ENCODE measurements at places on chromosomes 5 and 9. TPM values are rescaled to one million over a fixed set of nuclear protein-coding genes. Genes with fewer than 3 reads are reported as not detected.

GRCh38 chr9:119810645-119811429, 441.6 kb upstream of the BRINP1 start:
- DNase-seq = peak; percentile 83

The GPR151 gene
- not detected for total RNA-seq

DNA sequence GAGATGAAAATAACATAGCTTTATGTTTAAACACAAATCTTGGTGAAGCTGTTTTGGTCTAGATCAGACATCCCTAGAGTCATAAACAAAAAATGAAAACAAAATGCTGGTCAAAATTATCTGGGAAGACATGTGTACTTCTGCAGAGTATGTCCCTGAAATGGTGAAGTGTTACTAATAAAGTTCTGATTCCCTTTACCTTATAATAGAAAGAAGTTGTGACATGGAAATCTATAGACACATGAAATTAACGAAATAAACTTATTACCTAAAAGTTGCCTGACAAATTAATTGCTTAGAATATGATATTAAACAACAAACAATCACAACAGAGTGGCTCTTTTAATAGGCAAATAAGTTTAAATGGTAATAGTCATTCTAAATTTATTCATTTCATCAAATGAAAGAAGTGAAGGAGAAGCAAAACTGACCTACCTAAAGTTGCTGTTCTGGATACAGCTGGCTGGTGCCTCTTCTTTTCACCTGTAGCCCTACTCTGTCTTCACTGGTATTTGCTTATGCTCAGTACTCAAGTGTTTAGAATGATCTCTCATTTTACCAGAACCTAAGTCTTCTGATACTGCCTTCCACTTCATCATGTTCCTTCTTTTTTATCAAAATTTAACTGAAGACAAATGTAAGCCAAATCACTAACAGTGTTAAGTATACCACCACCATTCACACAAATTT, 38.8 kb downstream of the FNIP1 start:
- no peak for DNase-seq

GRCh38 chr5:76874088-76874581, 24.3 kb downstream of the S100Z start:
- no peak for DNase-seq

DNA sequence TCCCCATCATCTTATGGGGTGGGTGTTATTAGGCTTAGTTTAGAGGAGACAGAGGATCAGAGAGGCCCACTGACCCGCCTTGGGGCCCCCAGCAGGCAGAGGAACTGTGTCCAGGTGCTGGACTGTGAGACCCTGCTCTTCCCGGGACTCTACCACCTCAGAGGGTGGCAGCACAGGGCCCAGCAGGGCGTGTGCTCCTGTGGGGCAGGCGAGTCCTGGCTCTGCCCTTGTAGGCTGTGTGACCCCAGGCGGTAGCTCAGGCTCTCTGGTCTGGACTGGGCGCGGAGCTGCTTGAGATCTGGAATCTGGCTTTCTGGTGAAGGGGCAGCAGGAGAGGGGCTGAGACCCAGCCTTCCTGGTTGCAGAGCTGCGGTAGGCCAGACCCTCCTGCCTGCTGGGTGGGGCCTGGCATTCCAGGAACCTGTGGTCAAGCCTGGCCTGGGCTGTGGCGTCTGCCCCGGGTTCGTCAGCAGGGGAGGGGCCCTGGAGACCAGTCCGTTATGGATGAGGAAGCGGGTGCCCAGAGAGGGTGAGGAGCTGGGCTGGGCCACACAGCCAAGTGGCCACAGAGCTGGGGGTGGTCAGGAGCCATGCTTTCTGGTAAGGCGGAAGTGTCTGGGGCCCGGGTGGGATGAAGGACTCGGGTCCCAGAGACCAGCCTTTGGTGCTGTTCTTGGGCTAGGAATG, 46.5 kb downstream of the RXRA start:
- DNase-seq = peak; percentile 97

- no peak for DNase-seq
Measured at GRCh38 chr9:5947912-5948311, 57.2 kb downstream of the MLANA start.

- DNase-seq = peak; percentile 11
Measured at GRCh38 chr5:119631660-119632059, 2.3 kb downstream of the FAM170A start.

- no peak for DNase-seq
Measured at GRCh38 chr5:34015120-34015822, 7.4 kb upstream of the AMACR start.

The HACD4 gene
- total RNA-seq = 6.8 TPM

DNA sequence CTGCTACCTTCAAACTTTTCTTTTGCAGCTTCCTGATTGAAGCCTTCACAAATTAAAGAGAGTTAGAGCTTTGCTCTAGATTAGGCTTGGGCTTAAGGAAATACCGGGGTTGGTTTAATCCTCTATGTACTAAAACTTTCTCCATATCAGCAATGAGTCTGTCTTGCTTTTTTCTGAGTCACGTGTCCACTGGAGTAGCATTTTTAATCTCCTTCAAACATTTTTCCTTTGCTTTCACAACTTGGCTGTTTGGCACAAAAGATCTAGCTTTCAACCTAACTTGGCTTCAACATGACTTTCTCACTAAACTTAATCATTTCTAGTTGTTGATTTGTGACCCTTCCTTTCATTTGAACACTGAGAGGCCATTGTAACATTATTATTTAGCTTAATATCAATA, 261.6 kb downstream of the PLK2 start:
- DNase-seq = no peak

The FGF1 gene
- 2.9 TPM for total RNA-seq

The INPP5E gene
- 7.4 TPM for total RNA-seq

DNA sequence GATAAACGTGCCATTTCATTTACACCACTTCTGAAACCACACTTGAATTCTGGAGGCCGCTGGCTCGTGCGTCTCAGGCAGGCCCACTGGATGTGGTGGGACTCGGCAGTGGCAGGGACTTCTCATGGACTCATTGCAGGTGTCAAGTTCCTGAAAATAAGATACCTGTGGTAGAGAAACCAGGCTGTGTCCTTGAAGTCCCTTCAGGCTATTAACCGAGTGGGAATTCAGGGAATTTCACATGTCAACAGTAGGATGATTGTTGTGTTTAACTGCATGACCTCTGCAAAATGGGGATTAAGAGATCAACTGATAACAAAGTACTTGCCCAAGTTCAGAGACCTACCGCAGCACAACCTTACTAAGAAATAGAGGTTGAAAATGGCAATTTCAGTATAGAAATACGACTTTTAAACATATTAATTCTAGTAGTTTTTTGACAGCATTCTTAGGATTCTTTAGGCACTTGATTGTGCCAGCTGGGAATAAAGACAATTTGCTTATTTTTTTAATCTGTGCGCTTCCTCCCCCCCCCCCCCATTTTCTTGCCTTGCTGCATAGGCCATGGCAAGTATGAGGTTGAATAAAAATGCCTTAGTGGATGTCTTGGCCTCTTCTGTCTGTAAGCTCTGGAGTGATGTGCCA, 26.8 kb downstream of the TRIP13 start:
- DNase-seq = no peak

GRCh38 chr5:14560091-14560595, 21.4 kb upstream of the OTULINL start:
- DNase-seq = no peak

The ANKRD31 gene
- 0.29 TPM for total RNA-seq

The NMUR2 gene
- not detected for total RNA-seq

- no peak for DNase-seq
Measured at GRCh38 chr5:68778484-68778883, 315.3 kb upstream of the SLC30A5 start.

The ANKRD18A gene
- total RNA-seq = not detected

GRCh38 chr5:59537961-59538749, 355.4 kb downstream of the PDE4D start:
- peak; percentile 31 for DNase-seq

The SUSD3 gene
- total RNA-seq = 0.36 TPM

DNA sequence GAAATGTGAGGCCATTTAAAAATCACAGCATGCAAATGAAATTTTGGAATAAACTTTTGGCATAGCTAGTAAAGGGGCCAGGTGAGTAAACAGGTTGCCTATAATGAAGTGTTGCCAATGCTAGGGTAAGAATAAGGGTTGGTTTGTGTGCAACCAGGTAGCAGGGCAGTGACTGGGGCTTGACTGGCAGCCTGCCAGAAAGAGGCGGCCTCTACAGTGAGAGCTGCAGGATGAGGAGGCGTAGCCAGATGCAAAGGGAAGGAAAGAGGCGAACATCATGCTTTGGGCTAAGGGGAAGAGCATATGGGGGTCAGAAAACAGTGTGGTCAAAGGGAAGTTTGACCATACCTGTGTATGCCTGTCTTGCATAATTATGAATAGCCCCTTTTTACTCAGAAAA, 70.6 kb downstream of the MAST4 start:
- no peak for DNase-seq

The C5orf15 gene
- total RNA-seq = 68.4 TPM

DNA sequence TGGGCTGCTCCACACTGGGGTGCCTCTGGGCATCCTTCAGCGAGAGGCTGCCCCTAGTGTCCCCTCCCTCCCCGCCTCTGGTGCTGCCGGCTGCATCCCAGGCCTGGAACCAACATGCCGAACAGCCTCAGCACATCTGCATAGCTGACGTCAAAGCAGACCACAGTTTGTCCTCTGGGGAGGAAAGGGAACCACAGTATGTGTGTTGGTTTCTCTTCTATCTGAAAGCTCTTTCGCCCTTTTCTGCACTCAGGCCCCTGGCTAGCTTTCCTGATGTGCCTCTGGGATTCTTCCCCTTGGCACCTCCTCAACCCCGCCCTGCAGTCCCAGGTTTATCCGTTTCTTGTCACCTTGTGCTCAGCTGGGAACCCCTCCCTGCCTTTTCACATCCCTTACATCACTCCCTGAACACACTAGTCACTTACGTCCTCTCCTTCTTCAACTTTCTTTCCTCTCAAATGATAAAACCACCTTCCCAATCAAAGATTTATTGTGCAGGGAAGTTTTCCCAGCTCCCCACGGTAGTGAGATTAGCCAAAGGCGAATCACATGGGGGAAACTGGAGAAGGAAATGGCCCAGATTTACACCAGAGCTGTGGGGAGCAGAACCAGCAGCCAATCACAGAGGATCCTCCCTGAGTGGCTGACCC, 35.5 kb upstream of the B4GALT1 start:
- peak; percentile 79 for DNase-seq

The NEUROG1 gene
- total RNA-seq = not detected

DNA sequence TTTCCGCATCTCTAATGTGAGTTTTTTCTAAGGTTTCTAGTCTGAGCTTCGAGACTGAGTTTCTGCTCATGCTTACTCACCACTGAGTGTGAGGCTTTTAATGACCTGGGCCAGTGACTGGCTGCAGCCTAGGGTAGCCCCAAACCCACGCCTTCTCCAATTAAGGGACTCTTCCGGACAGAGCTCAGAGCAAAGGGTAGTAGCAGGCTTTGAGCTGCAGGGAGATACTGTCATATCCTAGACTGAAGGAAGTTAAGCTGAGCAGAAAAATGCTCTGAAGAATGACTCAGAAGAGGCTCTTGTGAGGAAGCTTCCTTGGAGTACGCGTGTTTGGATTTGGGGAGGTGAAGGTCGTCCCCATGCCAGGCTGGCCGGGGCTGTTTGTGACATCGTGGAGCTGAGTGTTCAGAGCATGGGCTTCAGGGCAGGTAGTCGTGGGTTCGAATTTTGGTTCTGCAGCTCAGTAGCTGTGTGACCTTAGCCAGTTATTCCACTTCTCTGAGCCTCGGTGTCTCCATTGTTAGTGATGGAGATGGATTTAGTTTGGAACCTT, 3.5 kb downstream of the USP20 start:
- peak; percentile 98 for DNase-seq

The GTF2H2 gene
- total RNA-seq = 47.8 TPM

GRCh38 chr5:14342306-14342705, 199.2 kb downstream of the TRIO start:
- no peak for DNase-seq

The LTC4S gene
- 1.4 TPM for total RNA-seq

DNA sequence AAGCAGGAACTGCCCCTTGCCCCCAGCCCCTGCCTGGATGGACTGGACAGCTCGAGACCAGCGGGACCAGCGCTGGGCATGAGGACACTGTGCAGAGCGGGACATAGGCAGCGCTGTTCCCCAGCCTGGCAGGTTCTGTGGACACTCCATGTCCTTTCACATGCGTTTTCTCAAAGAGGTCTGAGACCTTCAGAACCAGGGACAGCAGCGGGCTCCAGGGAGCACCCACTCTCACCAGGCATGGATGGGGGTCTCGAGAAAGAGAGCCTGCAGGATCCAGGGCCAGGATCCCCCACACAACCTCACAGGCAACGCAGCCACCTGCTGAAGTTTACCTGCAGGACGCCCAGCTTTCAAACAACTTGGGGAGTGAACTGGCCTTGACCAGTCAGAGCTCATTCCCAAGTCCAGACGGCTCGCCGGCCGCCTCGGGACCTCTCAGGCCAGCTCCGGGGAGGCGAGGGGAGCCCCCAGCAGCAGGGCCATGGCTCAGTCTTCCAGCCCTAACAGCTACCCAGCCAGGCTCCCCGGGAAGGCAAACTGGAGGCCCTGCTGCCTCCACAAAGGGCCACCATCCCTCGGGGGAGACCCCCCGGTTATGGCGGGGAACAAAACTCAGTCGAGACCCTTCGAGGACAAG, 72.5 kb upstream of the SARDH start:
- DNase-seq = peak; percentile 89

DNA sequence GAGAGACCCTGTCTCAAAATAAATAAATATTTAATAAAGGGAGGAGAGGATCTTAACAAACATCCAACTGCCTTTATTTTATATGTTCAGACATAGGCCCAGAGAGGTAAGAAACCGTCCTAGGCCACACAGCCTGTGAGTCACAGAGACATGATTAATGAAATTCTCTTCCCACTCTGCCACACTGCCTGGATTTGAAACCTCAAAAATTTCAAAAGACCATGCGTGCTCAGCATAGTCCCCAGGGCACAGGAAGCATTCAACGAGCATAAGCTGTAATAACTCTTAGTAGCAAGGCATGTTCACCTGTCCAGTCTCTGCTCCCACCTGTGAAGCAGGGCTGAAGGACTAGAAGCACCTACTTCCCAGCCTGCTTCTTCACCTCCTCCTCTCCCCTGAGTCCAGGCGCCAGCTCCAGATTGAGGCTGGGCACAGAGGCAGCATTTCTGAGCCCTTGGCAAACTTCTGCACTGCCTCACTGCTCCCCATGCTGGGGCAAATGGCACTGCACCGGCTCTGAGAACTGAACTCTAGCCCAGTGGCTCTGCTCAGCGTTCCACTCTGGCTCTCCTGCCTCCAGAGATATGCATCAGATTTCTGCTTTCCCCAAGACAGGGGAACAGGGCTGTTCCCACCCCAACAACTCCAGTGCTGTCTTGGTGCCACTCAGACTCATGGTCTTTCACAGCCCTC, 1.1 kb downstream of the FAT2 start:
- DNase-seq = peak; percentile 78

GRCh38 chr5:141632650-141633049, 4.0 kb downstream of the HDAC3 start:
- no peak for DNase-seq

GRCh38 chr9:23050548-23050947, 603.9 kb downstream of the DMRTA1 start:
- DNase-seq = no peak
